NCI-H226 (cell line): ENCODE measurements at places on chromosomes 6 and 20.
A peak's percentile ranks its signal among the peaks of the same experiment; 100 is the strongest.

- DNase-seq = no peak
Measured at GRCh38 chr6:38599966-38600550, 39.7 kb downstream of the BTBD9 start.

GRCh38 chr20:23106271-23106851, 20.2 kb upstream of the CD93 start:
- no peak for DNase-seq

- DNase-seq = no peak
Measured at GRCh38 chr6:105402090-105402938, 568 bp downstream of the PREP start.

DNA sequence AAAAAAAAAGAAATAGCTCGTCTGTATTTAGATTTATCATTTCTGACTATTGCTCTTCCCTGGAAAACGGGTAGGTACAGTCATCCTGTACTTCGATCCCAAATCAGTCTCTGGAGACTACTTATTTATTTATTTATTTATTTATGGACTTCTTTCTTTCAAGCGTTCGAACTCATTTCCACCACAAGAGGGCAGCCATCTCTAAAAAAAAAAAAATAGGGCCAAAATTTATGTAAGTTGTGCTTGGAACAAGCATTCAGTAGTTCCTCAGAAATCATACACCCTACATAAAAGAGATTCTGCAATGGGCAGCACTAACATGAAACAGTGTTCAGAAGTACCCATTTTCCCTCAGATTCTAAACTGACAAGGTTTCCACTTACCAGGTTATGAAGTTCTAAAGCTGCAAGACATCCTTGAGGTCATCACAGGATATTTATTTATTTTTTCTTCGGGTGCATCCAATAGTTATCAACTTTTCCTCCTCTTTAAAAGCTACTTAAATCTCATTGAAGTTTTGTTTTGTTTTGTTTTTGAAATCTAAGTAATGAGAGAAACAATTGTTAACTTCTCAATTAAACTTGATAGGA, 1.9 kb upstream of the BMP2 start:
- DNase-seq = no peak

DNA sequence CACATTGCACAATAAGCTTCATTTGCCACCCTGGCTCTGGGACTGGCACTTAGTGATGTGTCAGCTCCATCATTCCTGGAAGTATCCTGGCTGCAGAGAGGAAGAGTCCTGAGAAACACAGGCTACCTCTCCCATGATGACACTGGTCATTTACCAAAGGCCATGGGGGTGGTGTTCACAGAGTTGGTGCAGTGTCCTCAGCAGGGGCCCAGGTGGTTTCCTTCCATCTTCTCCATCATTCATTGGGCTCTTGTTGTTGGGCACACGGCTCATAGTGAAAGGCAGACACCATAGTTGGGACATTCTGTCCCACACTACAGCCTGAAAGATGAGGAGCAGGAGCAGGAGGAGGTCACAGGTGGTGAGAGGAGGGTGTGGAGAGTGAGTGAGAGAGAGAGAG, 15.8 kb upstream of the CST1 start:
- no peak for DNase-seq

- no peak for DNase-seq
Measured at GRCh38 chr20:406200-407132, 1.6 kb upstream of the RBCK1 start.

- no peak for DNase-seq
Measured at GRCh38 chr6:109453594-109454495, 1.7 kb downstream of the MICAL1 start.

GRCh38 chr6:16811277-16811979, 50.2 kb upstream of the ATXN1 start:
- DNase-seq = no peak

DNA sequence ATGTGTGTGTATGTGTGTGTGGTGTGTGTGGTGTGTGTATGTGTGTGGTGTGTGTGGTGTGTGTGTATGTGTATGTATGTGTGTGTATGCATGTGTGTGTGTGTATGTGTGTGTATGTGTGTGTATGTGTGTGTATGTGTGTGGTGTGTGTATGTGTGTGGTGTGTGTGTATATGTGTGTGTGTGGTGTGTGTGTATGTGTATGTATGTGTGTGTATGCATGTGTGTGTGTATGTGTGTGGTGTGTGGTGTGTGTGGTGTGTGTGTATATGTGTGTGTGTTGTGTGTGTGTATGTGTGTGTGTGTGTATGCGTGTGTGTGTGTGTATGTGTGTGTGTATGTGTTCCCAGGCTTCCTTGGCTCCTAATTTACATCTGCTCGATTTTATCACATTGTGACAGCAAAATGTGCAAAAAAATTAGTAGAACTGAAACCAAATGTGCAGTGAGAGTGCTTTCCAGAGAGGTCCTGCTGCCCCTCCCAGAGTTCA, 234.5 kb downstream of the BMP7 start:
- no peak for DNase-seq

DNA sequence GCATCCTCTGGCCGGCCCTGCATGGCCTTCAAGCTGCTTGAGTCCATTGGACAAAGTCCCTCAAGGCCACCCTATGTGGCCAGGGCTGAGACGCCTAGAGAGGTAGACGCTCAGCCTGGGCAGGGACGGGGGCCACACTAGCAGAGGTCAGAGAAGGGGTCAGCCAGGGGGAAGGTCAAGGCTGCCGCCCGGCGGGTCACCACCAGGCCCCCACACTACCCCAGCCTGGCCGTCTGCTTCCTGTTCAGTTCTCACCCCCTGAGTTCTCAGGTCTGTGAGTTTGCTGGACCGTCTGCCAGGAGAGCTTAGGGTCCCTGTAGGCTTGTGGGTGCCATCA, 37.3 kb downstream of the NTSR1 start:
- no peak for DNase-seq

GRCh38 chr6:128327890-128328289, 192.5 kb downstream of the PTPRK start:
- peak; percentile 31 for DNase-seq

GRCh38 chr6:137861550-137862337, 5.3 kb upstream of the TNFAIP3 start:
- DNase-seq = no peak

GRCh38 chr6:36629784-36630183, 35.6 kb downstream of the SRSF3 start:
- DNase-seq = no peak

GRCh38 chr20:1112908-1113307, 5.5 kb upstream of the PSMF1 start:
- DNase-seq = no peak

- peak; percentile 35 for DNase-seq
Measured at GRCh38 chr6:169905041-169905807, 153.8 kb downstream of the ERMARD start.

DNA sequence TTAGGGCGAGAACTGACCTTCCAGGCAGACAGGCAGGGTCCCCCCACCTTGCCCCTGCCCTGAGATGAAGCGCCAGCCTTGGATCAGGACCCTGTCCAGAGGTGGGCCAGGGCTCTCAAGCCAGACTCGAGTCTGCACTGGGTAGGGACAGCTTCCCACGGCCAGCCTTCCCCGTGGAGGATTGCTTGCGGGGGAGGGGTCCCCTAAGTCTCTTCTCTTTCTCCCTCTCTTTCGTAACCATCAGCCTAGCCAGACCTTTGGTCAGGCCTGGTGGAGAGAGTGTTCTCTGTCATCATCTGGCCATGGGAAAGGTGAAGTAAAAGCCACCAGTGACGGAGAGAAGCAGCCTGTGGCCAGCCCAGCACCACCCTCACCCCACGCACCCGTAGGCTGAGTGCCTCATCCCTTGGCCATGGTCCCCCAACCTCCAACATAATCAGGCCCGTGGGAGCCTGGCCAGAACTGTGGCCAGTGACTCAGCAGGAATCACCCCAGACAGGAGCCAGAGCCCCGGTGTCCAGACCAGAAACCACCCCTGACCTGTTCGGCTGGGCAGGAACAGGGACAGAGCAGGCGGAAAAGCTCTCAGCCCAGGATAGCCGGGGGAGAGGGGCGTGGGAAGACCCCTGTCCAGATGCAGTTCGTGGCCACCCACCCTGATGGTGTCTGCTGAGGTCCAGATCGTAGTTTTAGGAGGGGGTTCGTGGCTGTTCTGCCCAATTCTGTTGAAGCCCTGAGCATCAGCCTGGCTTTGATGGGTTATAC, 47.1 kb downstream of the SNAI1 start:
- DNase-seq = peak; percentile 91

GRCh38 chr6:70107852-70108629, 194.8 kb downstream of the COL9A1 start:
- no peak for DNase-seq

DNA sequence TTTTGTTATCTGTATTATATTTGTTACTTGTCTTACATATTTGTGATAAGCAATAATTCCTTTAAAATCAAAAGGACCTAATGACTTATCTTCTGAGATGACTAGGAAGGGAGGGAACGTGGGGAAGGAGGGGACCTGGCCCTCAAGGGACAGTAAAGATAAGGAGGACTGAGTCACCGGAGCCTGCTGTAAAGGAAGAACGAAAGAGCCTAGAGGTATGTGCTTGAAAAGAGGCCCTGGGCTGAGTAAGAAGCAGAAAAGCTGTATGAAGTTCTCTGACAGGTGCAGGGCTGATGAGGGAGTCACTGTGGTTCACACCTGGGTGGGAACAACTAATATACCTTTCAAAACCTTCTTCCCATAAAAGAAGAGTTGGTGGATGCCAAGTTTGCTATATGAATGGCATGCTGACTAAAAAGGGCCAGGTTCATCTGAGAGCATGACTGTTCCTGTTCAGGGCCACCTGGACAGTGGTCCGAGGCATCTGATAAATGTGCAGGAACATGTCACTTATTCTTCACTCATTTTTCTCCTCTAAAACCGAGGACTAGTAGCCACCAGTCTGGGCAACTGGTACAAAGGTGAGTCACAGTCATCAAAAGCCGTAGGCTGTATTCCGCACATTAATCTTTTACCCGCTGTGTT, 111.3 kb downstream of the TNFAIP3 start:
- DNase-seq = no peak

- no peak for DNase-seq
Measured at GRCh38 chr20:56731476-56731875, 102.4 kb downstream of the TFAP2C start.

DNA sequence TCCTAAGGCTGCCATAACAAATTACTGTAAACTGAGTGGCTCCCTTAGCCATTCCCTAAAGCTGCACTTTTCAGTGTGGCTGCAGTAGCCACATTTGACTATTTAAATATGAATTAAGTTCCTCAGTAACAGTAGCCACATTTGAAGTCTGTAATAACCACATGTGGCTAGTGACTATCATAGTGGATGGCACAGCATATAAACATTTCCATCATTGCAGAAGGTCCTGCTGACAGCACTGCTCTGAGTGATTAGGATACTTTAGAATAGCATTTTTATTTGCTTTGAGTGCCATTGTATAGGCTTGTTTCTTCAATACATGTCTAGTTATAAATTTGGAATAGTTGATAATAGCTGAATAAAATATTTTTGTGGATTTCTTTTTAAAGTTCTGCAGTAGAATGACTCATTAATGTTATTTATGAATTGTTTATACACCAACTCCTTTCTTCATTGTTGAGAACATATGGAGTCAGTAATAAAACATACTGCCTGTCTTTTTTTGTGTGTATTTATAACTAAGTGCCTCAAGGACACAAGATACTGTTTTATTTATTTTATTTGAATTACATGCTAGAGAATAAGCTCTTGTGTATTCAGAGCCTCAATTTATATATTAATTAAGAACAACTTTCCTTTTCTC, 217.2 kb downstream of the CDKAL1 start:
- no peak for DNase-seq

DNA sequence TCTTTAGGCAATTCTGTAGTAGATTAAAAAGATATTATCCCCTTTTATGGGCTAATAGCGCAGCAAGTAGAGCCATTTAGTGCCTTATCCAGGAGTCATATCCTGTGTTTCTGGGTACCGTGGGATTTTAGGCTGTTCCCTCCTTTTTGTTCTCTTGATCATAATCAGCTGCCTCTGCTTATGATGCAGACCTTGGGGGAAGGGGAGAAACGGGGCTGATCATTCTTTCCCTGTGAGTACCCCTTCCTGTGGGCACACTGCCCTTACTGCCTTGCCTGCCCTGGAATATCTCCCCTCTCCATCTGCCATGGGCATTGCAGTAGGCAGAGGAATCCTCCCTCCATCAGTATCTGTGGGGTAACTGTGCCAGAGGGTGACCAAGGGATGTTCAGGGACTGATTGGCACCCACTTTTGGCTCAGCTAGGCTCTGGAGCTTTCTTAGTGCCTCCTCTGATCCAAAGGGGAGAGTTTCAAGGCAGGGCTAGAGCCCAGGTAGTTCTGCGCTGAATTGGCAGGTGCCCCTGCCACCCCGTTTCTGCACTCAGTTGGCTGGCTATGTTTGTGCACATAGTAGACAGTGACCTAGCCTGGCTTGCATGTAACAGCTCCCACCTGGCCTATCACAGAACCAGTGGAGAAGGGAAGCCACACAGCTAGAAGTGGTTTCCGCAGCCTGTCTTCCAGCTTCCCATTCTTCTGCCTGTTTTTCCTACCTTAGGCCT, 103.3 kb downstream of the FIG4 start:
- DNase-seq = peak; percentile 73

DNA sequence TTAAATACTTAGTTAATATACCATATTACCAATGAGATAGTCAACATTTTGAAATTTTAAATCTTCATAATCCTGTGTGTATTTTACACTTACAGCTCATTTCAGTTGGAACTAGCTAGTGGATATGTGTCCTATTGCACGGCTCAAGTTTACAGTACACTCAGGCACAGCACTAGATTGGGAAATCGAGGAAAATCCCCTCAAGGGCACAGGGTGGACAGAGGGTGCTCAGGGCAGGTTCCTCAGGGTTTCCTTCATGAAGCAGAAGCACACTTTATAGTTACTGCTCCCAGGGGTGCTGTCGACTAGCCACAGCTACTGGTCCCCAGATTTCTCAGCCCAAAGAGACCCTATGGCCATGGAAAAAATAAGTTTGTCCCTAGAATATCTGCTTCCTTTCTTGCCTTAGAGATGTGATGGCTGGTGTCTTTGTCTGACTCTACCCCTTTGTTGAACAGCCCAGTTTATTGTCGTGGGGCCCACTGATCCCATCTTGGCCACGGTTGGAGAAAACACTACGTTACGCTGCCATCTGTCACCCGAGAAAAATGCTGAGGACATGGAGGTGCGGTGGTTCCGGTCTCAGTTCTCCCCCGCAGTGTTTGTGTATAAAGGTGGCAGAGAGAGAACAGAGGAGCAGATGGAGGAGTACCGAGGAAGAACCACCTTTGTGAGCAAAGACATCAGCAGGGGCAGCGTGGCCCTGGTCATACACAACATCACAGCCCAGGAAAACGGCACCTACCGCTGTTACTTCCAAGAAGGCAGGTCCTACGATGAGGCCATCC, 1.5 kb downstream of the BTN2A1 start:
- no peak for DNase-seq

GRCh38 chr6:120055071-120055470, 705.5 kb upstream of the MAN1A1 start:
- DNase-seq = no peak

DNA sequence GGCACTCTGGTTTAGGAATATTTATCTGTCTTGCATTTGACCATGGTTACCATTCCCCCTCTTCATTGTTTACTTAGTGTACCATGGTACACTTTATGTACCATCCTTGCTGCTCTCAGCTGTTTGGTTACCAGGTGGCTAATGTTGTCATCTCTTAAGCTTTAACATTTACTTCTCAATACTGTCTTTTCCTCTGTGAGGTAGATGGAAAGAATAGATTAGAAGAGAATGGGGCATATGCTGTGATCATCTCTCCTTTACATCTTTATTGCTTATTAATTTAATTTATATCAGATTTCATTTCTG, 109.2 kb downstream of the NCOA3 start:
- DNase-seq = no peak
